K562 (cell line): ENCODE measurements at places on chromosomes 11 and 22.

- peaks cover 4% of the 10 kb centered on the region; the same call in 2 of the 3 replicates for H3K4me1 ChIP-seq
- peaks cover 36% of the 10 kb centered on the region; the same call in 1 of the 3 replicates for H3K36me3 ChIP-seq
- H3K4me3 ChIP-seq: no peak overlapping the region
- H3K27ac ChIP-seq: no peak overlapping the region
- no peak for DNase-seq
Observed at GRCh38 chr11:66860449-66860831, 3.6 kb downstream of the LRFN4 start.

DNA sequence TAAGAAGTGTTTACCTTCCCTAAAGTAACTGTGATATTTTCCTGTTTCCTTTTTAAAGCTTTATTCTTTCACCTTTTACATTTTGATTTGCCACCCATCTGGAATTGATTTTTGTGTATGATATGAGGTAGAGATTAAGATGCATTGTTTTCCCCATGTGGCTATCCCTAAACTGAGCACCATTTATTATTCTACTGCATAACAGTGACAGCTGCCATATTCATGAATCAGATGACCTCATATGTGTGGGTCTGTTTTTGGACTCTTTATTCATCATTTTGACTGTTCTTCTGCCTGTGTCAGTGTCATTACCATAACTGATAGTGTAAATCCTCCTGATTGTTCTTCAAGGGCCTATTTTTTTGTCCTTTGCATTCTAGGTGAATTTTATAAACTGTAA lies 50.8 kb downstream of the HIPK3 start:
- H3K27me3 ChIP-seq: no peaks in the 10 kb centered on the region
- H3K27ac ChIP-seq: no peak overlapping the region
- H3K4me1 ChIP-seq: no peaks in the 10 kb centered on the region
- DNase-seq: no peak

DNA sequence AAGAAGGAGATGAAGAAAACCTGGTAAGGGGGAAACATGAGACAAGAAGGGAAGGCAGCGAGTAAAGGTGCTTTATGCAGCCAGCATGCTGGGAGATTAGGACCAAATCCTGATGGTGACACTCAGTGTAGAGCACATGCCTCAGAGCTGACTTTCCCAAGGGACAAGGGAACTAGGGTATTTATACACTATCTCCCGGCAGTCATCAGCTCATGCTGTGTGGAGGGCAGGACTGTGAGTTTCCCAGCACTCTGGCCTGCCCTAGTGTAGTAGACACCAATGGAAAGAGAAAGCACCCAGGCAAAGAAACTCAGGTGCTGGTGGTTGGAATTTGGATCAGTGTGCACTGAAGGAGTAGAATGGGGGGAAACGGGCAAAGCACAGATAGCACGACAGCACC lies 128.3 kb upstream of the CSNK2A3 start:
- no peaks in the 10 kb centered on the region for H3K36me3 ChIP-seq
- no peaks in the 10 kb centered on the region for H3K27me3 ChIP-seq
- no peak overlapping the region for H3K27ac ChIP-seq
- H3K4me3 ChIP-seq: no peak overlapping the region
- no peak for DNase-seq
- H3K4me1 ChIP-seq: no peaks in the 10 kb centered on the region

GRCh38 chr22:44351685-44352377 lies 39.1 kb upstream of the SHISAL1 start:
- H3K4me3 ChIP-seq: no peak overlapping the region
- no peak for DNase-seq
- H3K4me1 ChIP-seq: no peaks in the 10 kb centered on the region
- no peaks in the 10 kb centered on the region for H3K36me3 ChIP-seq
- H3K27ac ChIP-seq: no peak overlapping the region
